Esophagus squamous epithelium (tissue), 5 donors: ENCODE measurements at places on chromosomes 6 and 20.

DNA sequence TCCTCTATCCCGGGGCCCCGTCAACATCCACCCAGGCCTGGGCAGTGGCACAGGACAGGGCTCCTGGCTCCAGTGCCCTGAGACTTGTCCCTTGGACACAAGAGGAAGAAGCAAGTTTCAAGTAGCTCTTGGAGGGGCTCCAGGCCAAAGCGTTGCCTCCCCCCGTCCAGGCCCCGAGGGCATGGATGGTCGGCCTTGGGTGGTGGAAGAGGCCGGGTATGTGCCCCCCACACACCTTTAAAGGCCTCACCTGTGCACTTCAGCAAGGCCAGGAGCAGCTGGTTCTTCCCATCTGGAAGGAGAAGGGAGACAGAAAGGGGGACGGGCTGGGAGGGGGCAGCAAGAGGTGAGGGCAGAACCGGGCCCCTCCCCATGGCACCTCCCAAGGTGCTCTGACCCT lies 190.3 kb downstream of the PREX1 start:
- no peak for DNase-seq

GRCh38 chr20:58828136-58828535 lies 22.6 kb downstream of the GNAS-AS1 start:
- DNase-seq, result no peak

DNA sequence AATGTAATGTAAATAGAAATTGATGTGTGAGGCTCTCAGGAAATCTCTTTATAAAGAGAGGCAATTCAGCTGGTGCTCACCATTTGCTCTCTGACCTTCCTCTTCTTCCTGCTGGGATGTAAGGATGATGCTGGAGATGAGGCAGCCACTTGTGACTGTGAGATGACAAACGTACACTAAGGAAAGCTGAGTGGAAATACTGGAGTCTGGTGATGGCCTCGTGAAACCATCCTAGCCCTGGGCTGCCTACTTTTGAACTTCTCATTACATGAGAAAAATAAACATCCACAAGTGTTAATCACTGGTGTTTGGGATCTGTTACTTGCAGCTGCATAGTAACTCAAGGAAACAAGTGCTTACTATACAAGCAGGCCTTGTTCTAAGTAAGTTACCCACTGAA lies 114.9 kb upstream of the NHSL1 start:
- no peak for DNase-seq

DNA sequence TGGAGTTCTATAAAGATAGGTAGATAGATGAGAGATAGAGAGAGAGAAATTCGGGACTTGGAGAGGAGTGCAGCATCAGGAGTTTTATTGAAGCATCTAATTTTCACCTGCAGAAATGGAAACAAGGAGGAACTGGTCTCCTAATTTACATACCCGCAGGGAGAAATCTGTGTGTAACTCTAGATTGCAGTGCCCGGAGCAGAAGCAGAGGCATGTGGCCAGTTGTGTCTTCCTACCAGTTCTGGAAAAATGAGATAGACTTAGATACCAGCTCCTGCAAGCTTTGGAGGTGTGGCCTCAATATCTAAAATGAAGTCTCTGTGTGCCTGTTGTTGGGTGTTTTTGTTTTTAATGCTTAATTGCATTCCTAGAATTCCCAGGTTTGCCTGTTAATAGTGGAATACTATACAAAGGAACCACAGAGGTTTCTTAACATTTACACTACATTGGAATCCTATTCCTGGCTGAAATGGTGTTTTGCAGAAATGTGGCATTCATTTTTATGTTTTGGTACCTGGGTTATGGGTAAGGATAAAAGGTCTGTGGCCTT lies 57.4 kb downstream of the DTD1 start:
- DNase-seq, result no peak

DNA sequence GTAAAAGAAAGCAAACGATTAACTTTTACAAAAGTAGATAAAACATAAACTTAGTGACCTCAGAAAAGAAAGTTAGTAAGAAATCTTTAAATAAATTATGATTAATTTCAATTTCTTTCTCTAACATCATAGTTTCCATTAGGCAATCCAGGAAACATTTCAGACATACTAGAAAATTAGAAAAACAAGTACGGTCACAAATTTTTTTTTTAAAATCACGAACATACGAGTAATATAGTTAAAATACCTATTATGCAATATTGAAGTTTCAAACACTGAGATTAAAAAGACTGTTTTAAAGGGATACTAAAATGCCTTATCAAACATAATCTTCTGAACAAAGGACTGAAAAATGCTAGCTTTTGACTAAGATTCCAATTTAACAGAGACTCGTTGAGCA lies 26.2 kb downstream of the NOL7 start:
- DNase-seq, result no peak

- no peak for DNase-seq
These were observed 108.7 kb upstream of the LY86 start for GRCh38 chr6:6479785-6480184.

GRCh38 chr6:4853349-4853748 lies 77.1 kb downstream of the CDYL start:
- no peak for DNase-seq

GRCh38 chr6:113018351-113019151 lies 671.4 kb downstream of the RFPL4B start:
- DNase-seq, result no peak

DNA sequence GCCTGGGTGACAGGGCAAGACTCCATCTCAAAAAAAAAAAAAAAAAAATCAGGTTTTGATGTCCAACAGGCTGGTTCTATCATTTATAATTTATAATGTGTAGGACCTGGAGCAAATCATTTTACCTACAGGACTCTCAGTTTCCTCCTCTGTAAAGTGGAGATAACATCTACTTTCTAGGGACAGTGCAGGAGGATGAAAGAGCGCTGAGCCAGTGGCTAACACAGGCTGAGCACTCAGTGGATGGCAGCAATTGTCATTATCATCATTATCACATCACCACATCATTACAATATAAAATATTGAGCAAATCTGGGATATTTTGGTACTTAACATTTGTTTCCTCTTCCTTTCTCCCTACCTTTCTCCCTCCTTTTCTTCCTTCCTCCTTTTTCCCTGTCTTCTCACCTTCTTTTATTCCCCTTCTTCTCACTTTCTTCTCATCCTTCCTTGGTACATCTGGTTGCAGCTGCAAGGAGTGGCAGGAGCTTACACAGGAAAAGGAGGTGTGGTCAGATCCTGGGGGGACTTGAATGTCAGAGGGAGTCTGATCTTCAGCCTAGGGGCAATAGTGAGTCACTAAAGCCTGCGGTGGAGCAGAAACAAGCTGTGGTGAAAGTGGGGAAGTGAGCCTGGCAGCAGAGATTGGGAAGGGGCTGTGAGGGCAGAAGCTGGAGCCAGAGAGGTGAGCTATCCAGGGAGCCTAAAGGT lies 24.6 kb upstream of the CTNNBL1 start:
- DNase-seq, result no peak

GRCh38 chr20:56627122-56628014 lies 1.7 kb upstream of the TFAP2C start:
- DNase-seq, result no peak

DNA sequence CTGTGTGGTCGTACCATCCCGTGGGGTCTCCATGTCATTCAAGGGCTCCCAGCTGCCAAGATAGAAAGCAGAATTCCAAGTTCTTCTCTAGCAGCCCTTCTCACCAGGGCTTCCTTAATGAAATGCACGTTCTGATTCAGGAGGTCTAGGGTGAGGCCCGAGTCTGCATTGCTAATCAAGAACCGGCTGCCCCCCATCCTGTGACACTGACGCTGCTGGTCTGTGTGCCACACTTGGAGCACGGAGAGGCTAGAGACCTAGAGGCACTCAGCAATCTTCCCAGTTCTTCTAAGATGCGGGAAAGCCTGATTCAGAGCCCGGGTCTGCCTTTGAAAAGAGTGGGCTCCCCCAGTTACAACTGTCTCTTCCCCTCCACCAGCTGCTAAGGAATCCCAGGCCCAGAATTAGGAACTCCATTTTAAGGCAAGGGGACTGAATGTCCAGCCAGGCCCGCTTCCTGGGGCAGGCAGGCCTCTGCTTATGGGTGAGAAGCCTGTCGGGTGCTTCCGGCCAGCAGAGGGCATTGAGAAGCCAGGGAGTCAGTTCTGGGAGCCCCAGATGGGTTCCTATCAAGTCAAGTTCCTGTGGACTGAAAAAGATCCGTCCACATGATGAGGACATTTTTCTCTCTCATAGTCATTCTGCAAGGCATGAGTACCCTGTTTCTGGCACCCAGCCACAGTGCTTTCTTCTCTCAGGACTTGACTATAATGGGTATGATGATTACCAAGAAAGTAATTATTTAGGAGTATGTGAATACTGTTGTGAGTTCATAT lies 69.8 kb upstream of the RIN2 start:
- DNase-seq, result no peak

DNA sequence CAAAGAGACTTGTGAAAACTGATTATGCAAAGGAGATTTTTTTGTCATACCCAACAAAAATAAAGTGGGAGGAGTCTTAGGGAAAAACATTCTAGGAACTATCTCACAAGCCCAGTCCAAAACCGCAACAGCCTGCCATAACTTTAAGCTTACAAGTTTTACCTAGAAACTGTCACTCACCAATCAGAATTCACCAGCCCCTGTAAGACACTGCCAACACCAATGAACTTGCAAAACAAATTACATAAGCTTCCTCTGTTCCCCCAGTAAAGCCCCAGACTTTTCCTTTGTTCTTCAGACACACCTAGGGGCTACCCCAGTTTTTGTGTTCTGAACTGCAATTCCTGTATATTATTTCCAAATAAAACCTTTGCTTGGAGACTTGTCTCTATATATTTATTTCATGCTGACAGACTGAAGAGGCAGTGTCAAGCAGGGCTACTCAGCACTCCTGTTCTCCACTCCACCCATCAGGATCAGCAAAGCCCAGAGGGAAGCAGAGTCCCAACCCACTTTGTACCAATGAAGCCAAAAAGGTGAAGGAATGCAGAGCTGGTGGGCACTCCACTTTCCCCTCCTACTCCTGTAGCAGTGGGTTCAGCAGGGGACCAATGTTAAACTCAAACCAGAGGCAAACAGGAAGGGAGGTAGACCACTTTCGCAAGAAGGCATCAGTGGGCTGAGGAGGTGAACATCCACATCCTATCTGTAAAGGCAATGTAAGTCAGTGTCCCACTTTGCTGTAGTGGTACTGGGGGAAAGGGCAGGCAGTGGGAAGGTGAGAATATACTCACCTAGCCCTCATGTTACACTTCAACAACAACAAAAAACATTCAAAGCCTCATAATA lies 142.5 kb upstream of the RUNX2 start:
- DNase-seq, result no peak

GRCh38 chr6:106529438-106529837 lies 99.9 kb downstream of the RTN4IP1 start:
- no peak for DNase-seq

GRCh38 chr20:31920275-31920855 lies 31.5 kb downstream of the PDRG1 start:
- no peak for DNase-seq

DNA sequence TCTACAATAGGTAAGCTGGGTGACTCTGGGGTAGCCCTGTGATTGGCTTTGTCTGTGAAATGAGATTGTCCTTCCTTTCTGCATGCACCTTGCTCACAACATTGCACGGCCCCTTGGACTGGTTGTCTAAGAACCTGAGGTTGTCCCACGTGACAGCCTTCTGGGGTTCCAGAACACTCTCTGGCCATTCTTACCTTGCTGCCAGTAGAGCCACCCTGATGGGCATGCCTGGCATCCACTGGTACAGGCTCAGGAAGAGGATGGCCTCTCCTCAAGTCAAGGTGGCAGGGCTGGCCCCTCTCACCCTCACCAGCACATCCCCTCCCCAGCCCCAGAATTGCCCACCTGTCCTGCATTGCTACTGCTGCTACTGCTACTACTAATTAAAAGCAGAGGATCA lies 335.0 kb downstream of the PACRG start:
- DNase-seq, result no peak

DNA sequence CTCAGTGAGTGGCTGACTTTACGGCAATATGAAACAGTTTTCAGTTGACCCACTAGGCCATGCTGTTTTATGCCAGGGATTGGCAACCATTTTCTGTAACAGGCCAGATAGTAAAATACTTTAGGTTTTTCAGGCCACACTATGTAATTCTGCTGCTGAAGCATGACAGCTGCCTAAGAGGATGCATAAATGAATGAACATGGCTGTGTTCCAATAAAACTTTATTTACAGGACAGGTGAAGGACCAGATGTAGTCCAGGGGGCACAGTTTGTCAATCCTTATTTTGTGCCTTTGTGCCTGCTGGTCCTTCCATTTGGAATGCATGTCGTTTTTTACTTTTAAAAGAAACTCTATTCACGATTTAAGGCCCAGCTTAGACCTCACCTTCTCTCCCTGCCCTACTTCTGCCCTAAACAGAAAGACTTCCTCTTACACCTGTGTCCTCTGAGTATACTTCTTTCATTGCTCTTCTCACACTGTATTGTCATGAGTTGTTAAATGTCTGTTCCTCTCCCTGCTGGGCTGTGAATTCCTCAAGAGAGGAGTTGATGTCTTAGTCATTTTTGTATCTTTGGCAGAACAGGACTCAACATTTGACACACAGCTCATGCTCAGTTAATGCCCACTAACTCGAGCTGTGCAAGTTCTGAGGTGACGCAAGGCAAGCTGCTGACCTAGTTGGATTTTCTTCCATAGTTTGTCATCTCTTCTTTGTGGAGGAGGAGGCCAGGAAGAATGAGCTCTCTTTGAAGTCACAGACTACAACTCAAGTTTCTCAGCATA lies 90.1 kb upstream of the MAP7 start:
- no peak for DNase-seq

GRCh38 chr6:164478426-164478825 lies 831.0 kb downstream of the C6orf118 start:
- DNase-seq, result no peak

DNA sequence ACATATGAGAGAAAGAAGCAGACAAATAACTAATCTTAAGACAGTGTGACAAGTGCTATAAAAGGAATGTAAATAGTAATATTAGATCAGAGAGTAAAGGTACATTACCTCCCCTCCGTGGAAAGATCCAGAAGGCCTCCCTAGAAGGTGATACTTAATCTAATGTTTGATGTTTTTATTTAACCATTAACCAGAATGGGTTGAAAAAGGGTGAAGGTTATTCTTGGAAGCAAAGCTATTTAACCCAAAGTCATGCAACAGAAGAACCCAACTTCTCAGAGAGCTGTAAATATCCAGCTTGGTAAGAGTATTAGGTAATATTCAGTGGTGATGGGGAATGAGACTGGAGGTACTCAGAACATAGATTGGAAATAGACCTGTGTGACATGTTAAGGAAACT lies 68.0 kb upstream of the HIVEP1 start:
- DNase-seq, result no peak

- DNase-seq, result no peak
These were observed at the start of gene HS3ST5 for GRCh38 chr6:114342826-114343781. Gene HS3ST5, minus strand, starts transcription at chr6:114343023. Its CDS starts 280,178 bp downstream, at chr6:114062845.

- DNase-seq, result no peak
These were observed 47.0 kb downstream of the WDR27 start for GRCh38 chr6:169654598-169655391.
